ENCODE measurements at places on chromosomes 5 and 9.

- DNase-seq = no peak
Measured at GRCh38 chr5:131163276-131164119, 1.6 kb downstream of the HINT1 start.

- DNase-seq = no peak
Measured at GRCh38 chr9:91818225-91818585, 131.8 kb downstream of the ROR2 start.

GRCh38 chr5:87329114-87329513 lies 61.4 kb downstream of the RASA1 start:
- no peak for DNase-seq

DNA sequence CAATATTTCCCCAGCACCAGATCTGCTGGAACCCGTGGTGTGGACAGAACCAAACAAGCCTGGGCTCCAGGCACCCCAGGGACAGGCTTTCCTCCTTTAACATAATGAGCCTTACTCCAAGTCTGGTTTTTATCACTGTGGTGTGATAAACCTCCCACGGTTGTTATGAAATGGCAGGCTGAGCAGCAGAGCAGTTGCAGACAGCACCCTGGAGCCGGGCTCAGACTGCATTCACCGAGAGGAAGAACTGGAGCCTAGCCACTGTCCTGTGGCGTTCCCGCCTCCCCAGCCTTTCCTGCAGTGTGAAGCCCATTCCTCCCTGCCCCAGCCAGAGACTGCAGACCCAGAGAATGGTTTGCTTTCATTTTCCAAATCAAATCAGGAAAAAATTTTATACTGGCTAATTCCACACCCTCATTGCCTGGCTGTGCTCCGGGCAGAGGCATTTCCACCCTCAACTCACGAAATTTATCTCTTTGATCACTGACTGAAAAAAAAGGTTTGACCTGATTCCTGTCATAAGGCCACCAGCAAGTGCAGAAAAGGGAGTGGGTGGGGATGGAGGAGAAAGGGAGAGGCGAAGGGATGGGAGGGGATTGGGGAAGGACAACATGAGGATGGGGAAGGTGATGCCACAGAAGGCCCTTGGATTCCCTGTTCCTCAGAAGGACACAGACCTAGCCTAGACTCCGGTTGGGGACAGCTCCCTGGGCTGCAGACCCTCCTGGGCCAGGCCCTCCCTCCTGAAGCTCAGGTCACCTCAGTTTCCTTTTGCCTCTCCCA lies 18.9 kb downstream of the IPPK start:
- DNase-seq = no peak

GRCh38 chr9:126642010-126642744 lies 28.4 kb downstream of the LMX1B start:
- no peak for DNase-seq

- DNase-seq = no peak
Measured at GRCh38 chr9:137764171-137764671, 113.4 kb upstream of the CACNA1B start.

DNA sequence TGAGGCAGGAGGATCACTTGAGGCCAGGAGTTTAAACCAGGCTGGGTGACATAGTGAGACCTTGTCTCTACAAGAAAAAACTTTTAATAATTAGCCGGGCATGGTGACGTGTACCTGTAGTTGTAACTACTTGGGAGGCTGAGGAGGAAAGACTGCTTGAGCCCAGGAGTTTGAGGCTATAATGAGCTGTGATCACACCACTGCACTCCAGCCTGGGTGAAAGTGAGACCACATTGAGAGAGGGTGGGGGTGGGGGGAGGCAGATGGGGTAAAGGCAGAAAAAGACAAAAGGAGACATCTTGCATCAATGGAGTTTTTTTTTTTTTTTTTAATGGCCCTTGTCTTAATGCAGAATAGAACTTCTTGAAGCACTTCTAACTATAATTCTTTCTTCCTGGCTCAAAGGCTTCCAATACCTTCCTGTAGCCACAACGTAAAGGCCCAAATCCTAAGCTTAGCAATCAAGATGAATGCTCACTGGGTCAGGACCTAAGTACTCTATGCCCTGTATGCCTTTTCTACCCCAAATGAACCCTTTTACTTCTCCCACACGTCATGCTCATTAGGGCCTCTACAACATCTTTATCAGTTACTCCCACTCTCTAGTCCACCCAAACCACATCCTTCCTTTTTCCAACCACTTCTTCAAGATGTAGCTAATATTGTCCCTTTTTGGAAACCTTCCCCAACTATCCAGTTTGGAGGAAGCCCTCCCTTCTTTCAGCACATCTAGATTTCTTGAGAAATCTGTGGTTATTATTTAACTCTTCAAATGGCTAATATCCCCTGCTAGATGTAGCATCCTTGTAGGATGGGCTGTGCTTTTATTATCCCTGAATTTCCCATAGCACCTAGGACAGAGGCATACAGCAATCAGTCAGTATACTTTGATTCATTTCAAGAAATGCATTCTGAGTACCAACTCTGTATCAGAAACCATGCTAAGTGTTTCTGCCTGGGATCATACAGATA lies 40.8 kb downstream of the CSF2 start:
- DNase-seq = no peak

DNA sequence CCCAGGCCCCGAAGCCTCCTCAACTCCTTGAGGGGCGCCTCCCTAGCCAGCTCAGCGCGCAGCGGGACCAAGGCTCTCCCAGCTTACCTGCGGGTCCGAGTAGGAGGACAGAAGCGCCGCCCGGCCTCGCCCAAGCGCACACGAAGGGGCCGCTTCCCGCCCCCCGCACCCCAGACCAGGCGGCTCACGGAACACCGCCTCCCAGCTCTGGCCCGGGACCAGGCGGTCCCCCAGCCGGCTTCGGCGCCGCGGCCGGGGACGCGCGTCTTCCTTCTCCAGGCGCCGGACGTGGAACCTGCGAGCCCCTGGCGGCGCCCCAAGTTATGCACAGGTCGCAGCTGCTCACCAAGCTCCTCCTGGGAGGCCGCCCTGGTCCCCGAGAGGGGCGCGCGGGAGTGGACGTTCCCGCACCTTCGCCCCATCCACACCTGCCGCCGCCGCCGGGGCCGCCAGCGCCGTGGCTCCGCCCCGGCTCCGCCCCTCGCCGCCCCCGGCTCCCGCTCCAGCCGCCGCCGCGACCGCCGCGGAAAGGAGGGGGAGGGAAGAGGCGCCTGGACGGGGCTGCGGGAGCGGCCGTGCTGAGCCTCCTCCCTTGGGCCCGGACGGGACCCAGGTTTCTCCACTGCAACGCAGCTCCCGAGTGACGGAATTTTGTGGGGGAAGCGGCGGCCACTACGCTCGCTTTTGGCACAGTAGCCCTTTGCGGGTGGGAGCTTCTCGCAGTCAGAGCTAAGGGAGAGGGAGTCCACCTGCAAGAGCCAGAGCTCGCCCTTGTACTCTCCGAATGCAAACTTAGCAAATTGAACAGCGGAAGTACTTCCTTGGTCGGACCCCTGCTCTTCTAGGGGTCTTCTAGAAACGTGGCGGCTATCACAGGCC lies 77.5 kb upstream of the IFNE start:
- no peak for DNase-seq

- peak; percentile 9 for DNase-seq
Measured at GRCh38 chr5:89342106-89342876, 459.3 kb upstream of the MEF2C start.

GRCh38 chr9:92349771-92350739 lies 24.3 kb downstream of the CENPP start:
- DNase-seq = no peak

All from kidney epithelial cell (primary cell).